ENCODE measurements at places on chromosomes 3 and 15.

GRCh38 chr3:161695811-161696210 is 199.2 kb downstream of the OTOL1 start:
- no peak for ATAC-seq

- no peak for ATAC-seq
Measured at GRCh38 chr3:123883111-123883510, 1.0 kb downstream of the MYLK start.

GRCh38 chr3:43153216-43154083 is 47.6 kb upstream of the POMGNT2 start:
- ATAC-seq = peak; percentile 55

- peak; percentile 37 for ATAC-seq
Measured at GRCh38 chr15:36363335-36363734, 216.1 kb upstream of the CDIN1 start.

GRCh38 chr3:73637042-73637441 is 12.3 kb upstream of the PDZRN3 start:
- ATAC-seq = no peak

- ATAC-seq = peak; percentile 66
Measured at GRCh38 chr3:55692957-55693558, 206.0 kb upstream of the WNT5A start.

GRCh38 chr15:39226169-39226937 is 354.5 kb upstream of the THBS1 start:
- no peak for ATAC-seq

GRCh38 chr15:89333011-89333860 is 1.4 kb downstream of the POLG start:
- ATAC-seq = no peak

Measured in SK-N-SH treated with all-trans-retinoic acid at 6 μM for 48 hours (cell line).